ENCODE measurements at places on chromosomes 7 and 10. TPM values are rescaled to one million over a fixed set of nuclear protein-coding genes. Genes with fewer than 3 reads are reported as not detected.

DNA sequence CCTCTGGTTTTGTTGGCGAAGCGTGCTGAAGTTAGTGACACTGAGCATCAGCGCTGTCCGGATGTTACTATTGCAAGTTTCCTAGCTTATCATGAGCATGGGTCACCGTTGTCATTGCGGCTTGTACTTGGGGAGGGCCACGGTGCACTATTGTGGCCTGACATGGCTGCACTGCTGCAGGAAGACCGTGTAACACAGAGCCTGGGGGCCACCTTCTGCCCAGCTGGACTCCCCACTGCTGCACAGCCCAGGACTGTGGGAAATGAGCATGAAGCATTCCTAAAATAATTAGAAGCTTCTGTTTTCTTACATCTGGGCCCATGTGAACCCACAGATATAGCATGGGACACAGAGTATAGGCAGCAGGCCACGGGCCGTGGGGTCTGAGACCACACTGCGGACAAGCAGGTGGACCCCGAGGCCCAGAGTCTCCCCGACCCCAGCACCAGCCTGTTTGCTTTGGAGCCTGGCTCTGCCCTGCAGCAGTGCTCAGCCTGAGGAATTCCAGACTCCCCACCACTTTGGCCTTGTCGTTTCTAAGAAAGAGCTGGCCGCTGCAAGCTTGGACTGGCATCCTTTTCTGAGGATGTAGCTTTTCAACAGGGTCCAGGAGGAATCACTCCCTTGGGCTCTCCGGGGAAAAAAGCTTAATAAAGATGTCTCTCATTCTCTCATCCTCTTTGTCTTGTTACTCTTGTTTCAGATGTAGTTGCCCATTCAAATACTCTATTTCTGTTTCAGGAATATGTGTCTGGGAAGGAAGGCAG lies 179.2 kb downstream of the CCDC3 start:
- DNase-seq, result no peak

- DNase-seq, result no peak
Observed at GRCh38 chr7:55307123-55307916, 57.8 kb upstream of the LANCL2 start.

DNA sequence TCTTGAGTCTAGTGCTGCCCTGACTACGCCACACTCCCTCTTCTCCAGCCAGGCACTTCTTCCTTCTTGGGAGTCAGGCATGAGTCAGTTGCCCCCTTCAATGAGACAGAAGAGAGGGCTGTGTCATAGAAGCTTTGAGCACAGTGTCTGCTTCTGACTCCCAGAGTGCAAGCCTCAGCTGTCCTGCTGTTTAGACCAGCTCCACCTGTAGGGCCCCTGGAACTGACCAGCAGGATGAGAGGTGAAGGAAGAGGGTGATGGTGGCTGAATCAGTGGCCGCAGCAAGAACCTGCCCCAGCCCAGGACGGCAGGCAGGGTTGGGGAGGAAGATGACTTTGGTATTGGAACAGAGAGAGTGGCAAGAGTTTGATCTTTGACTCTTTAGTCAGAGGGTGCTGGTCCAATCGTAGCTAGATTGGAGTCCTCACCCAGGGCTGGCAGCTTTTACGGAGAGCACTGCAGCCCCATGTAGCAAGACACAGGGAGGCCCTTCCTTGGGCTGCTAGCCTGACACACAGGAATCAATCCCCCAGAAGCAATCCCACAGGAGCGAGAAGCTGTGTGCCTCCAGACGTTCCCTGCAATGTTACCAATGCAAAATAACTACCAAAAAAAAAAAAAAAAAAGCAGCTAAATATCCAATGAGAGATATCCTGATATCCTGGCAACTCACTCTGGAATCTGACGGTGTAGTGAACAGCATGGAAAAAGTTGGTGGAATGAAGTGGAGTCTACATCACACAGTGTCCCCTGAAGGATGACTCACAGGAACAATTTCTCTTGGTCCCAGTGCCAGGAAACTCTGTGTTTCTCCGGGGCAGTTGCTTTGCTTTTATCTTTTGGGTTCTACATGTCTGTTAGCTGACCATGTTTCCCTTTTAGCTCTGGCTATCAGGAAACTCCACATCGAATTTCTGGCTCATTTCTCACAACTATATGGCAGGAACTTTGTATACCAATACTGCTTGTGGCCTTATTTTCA lies 6.9 kb downstream of the C10orf62 start:
- DNase-seq, result peak; percentile 60

GRCh38 chr7:17134786-17135185 lies 163.7 kb upstream of the AHR start:
- no peak for DNase-seq

DNA sequence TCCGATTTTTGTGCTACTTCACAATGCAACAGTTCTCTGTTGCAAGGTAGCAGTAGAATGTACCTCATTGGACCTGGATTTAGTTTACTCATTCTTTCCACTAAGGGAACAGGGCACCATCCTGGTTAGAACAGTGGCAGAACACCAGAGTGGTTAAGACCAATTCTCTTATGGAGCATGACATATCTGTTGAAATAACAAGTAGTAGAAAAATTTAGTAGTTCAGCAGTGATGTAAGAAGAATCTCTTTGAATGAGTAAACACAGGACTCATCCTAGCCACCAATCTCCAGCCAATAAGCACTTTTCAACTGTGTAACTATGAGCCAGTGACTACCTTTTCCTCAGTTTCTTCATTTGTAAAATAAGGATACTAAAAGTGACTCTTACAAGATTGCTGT lies 2.4 kb downstream of the ANKRD22 start:
- no peak for DNase-seq

DNA sequence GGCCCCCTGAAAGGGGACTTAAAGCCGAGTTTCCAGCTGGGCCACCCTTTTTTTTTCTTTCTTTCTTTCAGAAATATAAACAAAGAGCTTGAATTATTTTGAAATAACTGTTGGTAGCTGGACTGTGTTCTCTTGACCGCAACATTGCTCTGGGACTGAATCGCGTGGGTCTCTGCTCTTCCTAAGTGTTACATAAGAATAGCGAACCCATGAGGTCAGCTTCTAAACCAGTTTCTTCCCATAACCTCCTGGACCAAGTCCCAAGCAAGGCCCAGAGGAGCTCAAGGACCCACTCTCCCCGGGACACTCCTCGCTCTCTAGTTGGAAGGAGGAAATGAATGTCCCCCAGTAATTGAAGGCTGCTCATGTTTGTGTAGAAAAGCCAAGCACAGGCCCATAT lies 91.1 kb downstream of the CXCL12 start:
- DNase-seq, result peak; percentile 78

ECHDC3 gene
- total RNA-seq, result 15.3 TPM

GNAT3 gene
- total RNA-seq, result not detected

FOXP2 gene
- total RNA-seq, result 17.6 TPM

CUEDC2 gene
- total RNA-seq, result 26.2 TPM
